ENCODE measurements at places on chromosomes 6 and 20. TPM values are rescaled to one million over a fixed set of nuclear protein-coding genes. Genes with fewer than 3 reads are reported as not detected.
A peak's percentile ranks its signal among the peaks of the same experiment; 100 is the strongest.

The TSHZ2 gene
- polyA plus RNA-seq = 4.5 TPM

GRCh38 chr20:21251278-21251677, 51.9 kb upstream of the XRN2 start:
- no peak for DNase-seq

GRCh38 chr6:32614366-32615081, 22.7 kb upstream of the HLA-DQA1 start:
- DNase-seq = no peak

DNA sequence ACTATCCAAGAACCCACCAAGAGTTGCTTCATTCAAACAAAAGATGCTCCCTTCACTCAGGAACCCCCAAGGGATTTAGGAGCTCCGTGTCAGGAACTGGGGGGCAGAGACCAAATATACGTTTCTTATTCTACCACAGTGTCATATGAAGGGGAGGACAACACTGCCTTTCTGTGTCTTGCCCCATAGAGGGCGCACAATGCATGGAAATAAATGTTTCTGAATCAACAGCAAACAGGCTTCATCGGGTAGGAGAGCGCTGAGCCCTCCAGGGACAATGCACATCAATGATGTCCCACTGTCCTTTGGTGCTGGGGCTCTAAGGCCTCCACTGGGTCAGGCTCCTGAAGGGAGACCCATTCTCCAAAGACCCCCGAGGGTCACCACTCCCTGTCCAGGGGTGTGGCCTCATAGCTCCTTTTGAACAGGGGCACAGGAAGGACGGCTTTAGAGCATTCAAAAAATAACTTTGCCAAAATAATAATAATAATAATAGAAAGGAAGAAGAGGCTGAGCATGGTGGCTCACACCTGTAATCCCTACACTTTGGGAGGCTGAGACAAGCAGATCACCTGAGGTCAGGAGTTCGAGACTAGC, 31.1 kb downstream of the PLG start:
- peak; percentile 25 for DNase-seq

DNA sequence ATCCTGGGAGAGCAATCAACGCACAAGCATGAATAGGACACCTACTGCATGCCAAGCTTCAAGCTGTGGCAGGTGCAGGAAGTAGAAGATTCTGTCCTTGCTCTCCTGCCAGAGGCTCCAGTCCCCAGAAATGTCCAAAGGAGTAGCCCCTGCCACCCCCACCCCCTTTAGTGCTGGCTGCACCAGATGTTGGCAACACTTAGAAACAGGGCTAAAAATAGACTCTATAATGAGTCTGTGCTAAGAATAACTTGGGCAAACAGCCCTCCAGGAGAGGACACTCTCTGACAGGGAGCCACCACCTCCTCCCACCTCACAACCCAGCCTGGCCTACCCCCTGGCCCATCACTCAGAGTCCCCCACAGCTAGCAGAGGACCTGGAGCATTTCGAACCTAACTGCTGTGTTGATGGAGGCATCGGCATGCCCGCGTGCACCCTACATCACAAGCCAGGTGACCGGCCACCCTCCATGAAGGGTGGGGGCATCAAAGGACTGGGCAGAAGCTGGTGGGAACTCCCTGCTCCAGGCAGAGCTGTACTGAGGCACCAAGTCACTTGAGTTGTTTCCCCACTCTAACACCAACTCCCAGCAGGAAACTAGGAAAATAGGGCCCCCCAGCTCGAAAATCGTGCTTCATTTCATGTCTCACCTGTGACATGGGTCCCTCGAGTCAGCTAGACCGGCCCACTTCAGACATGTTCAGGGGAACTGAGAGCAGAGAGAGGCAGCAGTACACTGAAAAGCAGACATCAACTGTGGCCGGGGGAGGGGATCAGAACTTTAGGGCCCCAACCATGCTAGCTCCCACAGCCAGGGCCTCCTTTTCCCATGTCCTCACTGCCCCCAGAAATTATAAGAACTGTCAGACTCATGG, 18.7 kb downstream of the TFEB start:
- no peak for DNase-seq

GRCh38 chr6:132607544-132608233, 16.4 kb downstream of the TAAR2 start:
- DNase-seq = no peak

DNA sequence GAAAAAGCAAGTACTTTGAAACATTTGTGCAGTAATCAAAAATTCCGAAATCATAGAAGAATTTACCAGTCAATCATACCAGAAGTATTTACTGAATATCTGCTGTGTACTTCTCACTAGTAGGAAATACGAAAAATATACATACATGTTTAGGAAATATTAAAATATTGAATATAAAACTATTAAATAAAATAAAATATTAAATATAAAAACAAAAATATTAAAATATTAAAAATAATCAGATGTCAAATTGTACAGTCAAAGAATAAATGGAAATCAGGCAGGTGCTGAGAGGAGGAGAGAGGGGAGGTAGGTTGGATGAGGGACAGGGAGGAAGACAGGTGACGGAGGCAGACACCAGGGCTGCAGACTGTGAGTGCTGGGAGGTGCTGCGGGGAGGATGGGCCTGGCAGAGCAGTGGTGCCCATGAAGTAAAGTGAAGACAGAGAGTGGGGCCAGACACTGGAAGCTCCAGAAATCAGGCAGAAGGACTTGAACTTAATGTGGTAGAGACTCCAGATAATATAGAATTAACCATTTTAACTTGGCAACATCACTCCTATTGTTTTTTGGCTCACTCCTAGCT, 55.9 kb downstream of the PRKN start:
- DNase-seq = no peak

DNA sequence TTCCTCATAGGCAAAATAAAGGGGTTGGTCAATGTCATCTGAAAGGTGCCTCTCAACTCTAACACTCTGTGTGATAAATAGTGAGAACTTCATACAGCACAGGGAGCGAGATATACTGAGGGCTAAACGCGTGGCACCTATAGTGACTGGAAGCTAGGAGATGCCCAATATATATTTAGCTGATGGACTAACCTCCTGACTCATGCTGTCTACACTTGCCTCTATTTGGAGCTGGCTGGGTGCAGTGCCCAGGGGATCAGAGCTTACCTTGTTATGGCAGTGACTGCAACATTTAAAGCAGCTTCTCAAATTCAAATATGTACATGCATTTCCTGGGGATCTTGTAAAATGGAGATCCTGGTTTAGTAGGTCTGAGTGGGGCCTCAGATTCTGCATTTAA, 111.6 kb upstream of the PLN start:
- no peak for DNase-seq

DNA sequence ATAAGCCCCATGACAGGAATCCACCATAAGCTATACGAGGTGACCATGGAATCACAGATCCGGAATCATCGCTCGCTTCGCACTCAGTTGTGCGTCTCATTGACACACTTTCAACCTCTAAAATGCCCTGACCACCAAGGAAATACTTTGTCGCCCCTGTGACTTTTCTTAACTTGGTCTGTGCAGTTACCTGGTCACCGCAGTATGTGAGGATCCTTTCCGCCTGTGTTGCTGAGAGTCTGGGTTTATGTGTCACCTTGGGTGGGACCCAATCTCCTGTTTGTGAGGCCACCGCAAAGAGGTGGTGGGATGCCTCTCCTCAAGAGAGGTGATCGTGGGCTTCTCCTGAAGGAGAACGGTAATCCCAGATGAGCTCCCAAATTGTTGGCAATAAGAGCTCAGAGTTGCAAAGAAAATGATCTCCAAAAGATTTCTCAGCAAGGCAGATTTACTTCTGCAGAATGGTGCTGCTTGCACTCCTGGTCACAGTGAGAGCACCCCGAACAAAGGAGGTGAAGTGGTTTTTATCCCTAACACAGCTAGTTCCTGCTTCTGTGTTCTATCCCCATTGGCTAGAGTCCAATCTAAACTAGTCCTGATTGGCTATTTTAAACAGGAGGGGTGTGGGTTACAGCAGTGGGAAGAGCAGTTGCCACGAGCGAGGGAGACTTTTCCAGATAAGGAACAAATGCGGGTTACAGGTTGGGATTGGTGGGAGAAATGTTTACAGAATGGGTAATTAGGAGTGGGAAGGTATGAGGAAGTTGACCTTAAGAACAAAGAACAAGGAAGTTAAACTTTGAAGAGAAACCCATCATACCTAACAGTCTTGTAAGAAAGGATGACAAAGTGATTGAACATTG, 9.1 kb upstream of the ZNFX1 start:
- no peak for DNase-seq
